ENCODE measurements at places on chromosomes 12 and 14.

GRCh38 chr12:27367078-27367477 lies 34.4 kb downstream of the BMAL2 start:
- no peak for DNase-seq

DNA sequence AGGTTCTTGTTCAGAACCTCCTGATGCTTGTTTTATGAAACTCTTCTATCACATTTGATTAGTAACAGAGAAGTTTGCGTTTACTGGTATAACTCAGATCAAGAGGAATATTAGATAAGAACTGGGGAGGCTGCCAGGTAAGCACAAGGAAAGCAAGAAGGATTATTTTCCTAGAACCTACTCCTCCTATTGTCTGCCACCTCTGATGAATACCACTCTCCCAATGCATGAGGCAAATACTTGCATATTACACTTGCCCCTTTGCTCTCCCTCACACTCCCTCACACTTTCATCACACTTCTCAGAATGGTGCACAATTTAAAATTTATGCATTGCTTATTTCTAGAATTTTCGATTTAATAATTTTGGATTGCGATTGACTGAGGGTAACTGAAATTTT lies 43.6 kb downstream of the LIN7A start:
- no peak for DNase-seq

DNA sequence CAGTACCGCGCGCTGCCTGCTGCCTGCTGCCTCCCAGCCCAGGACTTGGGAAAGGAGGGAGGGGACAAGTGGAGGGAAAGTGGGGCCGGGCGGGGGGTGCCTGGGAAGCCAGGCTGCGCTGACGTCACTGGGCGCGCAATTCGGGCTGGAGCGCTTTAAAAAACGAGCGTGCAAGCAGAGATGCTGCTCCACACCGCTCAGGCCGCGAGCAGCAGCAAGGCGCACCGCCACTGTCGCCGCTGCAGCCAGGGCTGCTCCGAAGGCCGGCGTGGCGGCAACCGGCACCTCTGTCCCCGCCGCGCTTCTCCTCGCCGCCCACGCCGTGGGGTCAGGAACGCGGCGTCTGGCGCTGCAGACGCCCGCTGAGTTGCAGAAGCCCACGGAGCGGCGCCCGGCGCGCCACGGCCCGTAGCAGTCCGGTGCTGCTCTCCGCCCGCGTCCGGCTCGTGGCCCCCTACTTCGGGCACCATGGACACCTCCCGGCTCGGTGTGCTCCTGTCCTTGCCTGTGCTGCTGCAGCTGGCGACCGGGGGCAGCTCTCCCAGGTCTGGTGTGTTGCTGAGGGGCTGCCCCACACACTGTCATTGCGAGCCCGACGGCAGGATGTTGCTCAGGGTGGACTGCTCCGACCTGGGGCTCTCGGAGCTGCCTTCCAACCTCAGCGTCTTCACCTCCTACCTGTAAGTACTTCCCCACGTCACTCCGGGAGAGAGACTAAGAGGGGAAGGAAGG lies at the start of gene LGR5:
TSS of gene LGR5 (plus strand) at position 186 of the 732 bp plus-strand sequence. CDS start at position 469, 283 bp downstream.
- DNase-seq = no peak

DNA sequence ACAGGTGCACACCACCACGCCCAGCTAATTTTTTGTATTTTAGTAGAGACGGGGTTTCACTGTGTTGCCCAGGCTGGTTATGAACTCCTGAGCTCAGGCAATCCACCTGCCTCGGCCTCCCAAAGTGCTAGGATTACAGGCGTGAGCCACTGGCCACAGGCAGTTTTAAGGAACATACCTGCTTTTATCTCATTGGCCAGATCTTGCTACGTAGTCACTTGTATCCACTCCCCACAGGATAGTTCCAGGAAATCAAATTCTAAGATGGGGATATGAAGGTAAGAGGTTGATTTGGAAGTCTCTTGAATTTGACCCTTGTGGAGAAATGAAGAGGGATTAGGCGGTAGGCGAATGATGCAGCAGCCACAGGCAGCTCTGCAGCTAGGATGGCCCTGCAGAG lies 8.8 kb upstream of the PLEKHG6 start:
- DNase-seq = no peak

Data from naive thymus-derived CD8-positive, alpha-beta T cell (primary cell).